NCI-H2081 treated with DMSO at 0.1 percent for 48 hours (cell line): ENCODE measurements at places on chromosomes 6 and 20.
A peak's percentile ranks its signal among the peaks of the same experiment; 100 is the strongest.

- DNase-seq: peak; percentile 82
These were observed 3.4 kb upstream of the TUBB2B start for GRCh38 chr6:3230900-3231246.

DNA sequence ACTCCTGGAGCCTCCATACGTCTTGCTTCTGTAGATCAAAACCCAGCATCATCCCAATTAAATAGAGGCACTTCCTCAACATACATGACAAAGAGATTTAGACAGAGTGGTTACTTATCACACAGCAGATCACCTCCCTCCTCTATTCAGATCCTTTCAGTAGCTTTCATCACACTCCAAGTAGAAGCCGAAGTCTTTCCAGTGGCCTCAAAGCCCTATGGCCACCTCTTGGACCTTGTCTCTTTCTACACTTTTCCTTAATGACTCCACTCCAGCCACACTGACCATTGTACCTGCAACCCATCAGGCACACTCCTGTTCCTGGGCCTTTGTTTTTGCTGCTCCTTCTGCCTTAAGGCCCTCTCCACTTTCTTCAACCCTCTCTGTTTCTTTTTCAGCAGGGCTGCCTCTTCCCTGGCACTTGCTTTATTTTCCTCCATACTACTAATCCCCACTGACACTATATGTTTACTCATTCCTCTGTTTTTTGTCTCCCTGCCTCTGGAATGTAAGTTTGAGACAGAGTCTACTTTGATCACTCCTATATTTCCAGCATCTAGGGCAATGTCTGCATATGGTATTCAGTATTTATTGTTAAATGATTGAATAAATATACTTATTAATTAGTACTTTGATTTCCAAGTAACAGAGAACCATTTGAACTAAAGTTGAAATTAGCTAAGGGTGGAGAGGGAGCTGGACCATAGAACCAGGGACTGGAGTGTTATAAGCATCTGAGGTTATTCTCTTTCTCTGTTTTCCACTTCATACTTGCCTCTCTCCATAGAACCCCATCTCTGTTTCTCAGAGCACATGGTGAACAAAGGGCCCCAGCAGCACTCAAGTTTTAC, 43.4 kb upstream of the TRAM2 start:
- DNase-seq: no peak

DNA sequence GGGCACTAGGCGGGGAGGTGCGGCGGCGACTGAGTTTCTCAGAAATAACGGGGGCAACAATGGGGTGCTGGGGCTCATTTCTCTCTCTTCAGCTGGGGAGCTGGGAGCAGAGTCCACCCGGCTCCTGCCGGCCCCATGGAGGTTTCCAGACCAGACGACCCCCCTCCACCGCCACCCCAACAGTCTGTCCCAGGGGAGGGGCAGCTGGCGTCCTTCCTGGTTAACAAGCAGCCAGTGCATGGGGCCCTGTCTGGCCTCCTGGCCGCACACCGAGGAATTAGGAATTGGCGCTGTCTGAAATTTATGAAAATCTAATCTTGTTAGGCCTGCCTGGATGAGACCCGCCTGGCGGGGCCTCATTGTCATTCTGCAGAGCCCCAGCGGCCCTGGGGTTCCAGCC, 42.4 kb downstream of the PMEPA1 start:
- no peak for DNase-seq

DNA sequence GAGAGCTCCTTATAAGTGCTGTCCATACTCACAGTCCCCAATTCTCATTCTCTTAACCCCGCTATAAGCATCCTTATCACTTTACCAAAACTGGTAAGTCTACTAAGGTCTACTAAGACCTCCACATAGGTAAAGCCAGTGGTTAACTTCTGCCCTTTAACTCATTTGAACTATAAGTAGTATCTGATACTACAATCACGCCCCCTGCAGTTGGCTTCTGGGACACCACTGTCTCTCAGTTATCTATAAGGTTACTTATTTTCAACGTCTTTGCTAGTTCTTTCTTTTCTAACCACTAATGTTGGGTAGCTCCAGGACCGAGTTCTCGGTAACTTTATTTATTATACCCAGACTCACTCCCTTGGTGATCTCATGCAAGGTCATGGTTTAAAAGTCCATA, 142.6 kb downstream of the ARHGAP18 start:
- DNase-seq: no peak

- no peak for DNase-seq
These were observed 220.1 kb downstream of the HACE1 start for GRCh38 chr6:104639668-104640067.

- no peak for DNase-seq
These were observed 276.2 kb upstream of the MAP3K7 start for GRCh38 chr6:90863043-90863442.

DNA sequence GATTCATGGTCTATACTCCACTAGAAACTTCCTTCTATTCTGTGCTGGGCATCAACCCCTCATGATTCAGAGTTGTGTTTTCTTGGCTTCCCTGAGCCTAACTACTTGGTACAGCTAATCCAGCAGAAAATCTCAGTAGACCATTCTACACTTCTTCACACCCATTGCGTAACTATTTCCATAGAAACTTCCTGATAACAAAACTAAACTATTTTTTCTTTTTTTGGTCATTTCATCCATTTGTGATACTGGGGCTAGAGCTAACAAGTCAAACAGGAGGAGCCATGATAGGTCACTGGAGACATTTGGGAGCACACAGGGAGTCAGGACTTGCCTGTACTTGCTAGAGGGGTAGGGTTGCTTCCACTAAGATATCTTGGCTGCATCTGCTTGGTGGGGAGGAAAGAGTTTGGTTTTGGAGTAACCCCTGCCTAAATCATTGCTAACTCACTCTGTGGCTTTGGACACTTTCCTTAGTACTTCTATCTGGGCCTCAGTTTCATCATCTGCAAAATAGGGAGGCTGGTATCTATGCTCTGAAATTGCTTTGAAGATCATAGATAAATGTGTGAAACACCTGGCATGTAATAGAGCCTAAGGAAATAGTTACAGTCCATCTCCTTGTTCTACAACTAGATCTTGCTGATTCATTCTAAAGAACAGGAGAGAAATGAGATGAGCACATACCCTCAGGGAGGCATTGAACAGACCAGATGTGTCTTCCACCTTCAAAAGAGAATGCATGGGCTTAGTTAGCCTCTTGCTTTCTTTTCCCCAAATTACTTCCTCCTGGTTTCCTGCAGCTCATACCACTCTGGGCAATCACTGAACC, 127.9 kb upstream of the ADGRF1 start:
- DNase-seq: no peak

- DNase-seq: no peak
These were observed 87.2 kb downstream of the PRND start for GRCh38 chr20:4808872-4809271.

DNA sequence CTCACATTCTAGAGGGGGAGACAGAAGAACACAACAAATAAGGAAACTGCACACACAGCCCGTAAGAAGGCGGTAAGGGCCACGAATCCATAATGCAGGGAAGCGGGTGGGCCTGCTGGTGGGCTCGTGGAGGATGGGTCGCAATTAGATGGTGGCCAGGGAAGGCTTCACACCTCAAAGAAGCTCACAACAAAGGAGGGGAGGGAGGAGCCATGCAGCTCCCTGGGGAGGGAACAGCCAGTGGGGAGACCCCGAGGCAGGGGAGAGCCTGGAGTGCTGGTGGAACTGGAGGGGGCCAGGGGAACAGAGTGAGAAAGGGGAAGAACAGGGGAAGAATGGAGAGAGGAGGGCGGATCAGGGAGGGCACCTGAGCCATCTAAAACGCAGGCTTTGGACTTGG, 13.4 kb downstream of the SRC start:
- no peak for DNase-seq

DNA sequence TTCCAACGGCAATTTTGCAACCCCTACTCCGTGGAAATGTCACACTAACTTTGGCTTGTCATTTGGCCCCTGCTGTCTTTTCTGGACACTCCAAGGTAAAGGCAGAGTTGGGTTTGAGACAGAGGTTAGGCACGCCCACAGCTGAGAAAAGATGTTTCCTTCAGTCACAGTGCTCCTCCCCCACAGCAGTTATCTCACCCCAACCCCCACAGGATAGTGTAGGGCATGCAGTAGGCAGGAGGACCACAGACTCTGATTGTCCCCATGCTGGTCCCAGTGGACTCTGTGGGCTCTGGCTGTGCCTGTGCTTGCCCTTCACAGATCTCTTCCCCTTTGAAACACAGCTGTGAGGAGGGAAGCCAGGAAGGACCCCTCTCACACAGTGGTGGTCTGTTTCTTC, 124.0 kb upstream of the CARMIL1 start:
- DNase-seq: no peak

GRCh38 chr6:55469951-55470366, 109.0 kb downstream of the HMGCLL1 start:
- DNase-seq: no peak

DNA sequence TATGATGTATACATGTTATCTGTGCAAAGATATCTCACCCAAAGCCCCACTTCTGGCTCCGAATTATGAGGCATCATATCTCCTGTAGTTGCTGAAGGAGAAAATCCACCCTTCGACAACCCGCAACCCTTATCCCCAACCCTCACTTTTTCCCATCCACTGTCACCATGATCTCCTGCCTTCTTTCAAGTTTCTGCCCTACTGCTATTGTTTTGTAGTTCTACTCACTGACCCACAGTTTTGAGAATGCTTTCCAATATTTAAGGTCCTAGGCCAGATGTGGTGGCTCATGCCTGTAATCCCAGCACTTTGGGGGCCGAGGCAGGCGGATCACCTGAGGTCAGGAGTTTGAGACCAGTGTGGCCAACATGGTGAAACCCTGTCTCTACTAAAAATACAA, 22.2 kb downstream of the ADGRF1 start:
- DNase-seq: no peak

GRCh38 chr6:20771409-20771808, 237.2 kb downstream of the CDKAL1 start:
- DNase-seq: no peak

GRCh38 chr6:168606722-168607121, 165.7 kb downstream of the SMOC2 start:
- no peak for DNase-seq

DNA sequence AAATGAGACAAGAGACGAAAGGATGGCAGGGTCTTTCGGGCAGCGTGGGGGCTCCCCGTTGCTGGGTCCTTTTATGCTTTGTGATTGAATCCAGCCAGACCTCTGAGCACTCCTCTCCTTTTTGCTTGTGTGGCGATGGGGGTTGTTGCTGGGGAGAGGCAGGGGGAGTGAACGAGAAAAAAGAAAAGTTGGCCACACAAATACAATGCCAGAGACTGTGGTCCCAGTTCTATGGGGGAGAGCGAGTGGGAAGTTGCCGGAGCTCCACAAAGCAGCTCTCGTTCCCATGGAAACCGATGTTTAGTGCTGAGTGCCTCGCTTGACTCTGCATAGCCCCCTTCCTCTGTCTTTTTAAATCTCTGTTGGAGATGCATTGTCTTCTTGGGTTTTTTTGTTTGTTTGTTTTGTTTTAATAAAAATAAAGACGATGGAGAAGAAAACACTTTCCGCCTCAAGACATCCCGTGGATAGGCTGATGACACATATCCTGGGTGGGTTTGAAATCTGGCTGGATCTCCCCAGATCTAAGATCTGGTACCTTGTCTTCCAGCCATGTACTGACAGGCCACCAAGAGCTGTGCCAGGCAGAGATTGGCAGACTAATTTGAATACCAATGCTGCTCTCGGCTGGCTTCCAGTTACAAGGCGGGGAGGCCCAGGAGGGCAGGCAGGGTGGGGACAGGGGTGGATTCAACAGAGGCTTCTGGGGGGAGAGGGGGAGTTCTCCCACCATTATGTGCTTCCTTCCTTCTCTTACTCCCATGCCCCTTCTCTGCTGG, 529.3 kb downstream of the QKI start:
- DNase-seq: no peak
